Activated naive CD8-positive, alpha-beta T cell treated with anti-CD3 and anti-CD28 coated beads, Interleukin-2, amount 10 ng/mL, durations not matched to agents 7 days and 5 days (primary cell): ENCODE measurements at places on chromosomes 1 and 21. TPM values are rescaled to one million over a fixed set of nuclear protein-coding genes. Genes with fewer than 3 reads are reported as not detected.

Gene CLCA1
- total RNA-seq = not detected

Gene PLA2G4A
- 0.28 TPM for total RNA-seq

Gene HAPLN2
- not detected for total RNA-seq

Gene SLC26A9
- not detected for total RNA-seq

Gene IFFO2
- 21.8 TPM for total RNA-seq

Gene TRABD2B
- total RNA-seq = not detected

Gene NR0B2
- total RNA-seq = not detected

Gene CD1C
- not detected for total RNA-seq

Gene HMGCS2
- not detected for total RNA-seq

Gene LDLRAD1
- total RNA-seq = not detected

Gene UTS2
- 1.6 TPM for total RNA-seq

Gene AMY1B
- not detected for total RNA-seq

Gene KLF18
- not detected for total RNA-seq

Gene BTBD19
- total RNA-seq = 5.6 TPM

Gene TDRD10
- not detected for total RNA-seq

Gene KAZN
- 0.91 TPM for total RNA-seq

Gene WNT4
- not detected for total RNA-seq

Gene GPR25
- total RNA-seq = 0.91 TPM

Gene MTARC1
- total RNA-seq = not detected

Gene LAX1
- total RNA-seq = 28.4 TPM

Gene CLIC6
- 0.37 TPM for total RNA-seq

Gene MCOLN3
- 2.2 TPM for total RNA-seq

Gene HSF2BP
- total RNA-seq = 0.64 TPM

Gene FBLIM1
- total RNA-seq = not detected

Gene USH2A
- total RNA-seq = not detected

Gene DOP1B
- total RNA-seq = 24.1 TPM

Gene WDR77
- total RNA-seq = 35.9 TPM

Gene VHLL
- not detected for total RNA-seq

Gene MIXL1
- not detected for total RNA-seq

Gene OR14A2
- total RNA-seq = not detected

Gene PDZK1
- 0.51 TPM for total RNA-seq

Gene VASH2
- 0.08 TPM for total RNA-seq

Gene RXFP4
- total RNA-seq = not detected

Gene ALX3
- total RNA-seq = not detected

Gene SELP
- 0.45 TPM for total RNA-seq

Gene CAMK1G
- not detected for total RNA-seq

Gene LCK
- 472 TPM for total RNA-seq
